ENCODE measurements at places on chromosomes 12 and 14.

DNA sequence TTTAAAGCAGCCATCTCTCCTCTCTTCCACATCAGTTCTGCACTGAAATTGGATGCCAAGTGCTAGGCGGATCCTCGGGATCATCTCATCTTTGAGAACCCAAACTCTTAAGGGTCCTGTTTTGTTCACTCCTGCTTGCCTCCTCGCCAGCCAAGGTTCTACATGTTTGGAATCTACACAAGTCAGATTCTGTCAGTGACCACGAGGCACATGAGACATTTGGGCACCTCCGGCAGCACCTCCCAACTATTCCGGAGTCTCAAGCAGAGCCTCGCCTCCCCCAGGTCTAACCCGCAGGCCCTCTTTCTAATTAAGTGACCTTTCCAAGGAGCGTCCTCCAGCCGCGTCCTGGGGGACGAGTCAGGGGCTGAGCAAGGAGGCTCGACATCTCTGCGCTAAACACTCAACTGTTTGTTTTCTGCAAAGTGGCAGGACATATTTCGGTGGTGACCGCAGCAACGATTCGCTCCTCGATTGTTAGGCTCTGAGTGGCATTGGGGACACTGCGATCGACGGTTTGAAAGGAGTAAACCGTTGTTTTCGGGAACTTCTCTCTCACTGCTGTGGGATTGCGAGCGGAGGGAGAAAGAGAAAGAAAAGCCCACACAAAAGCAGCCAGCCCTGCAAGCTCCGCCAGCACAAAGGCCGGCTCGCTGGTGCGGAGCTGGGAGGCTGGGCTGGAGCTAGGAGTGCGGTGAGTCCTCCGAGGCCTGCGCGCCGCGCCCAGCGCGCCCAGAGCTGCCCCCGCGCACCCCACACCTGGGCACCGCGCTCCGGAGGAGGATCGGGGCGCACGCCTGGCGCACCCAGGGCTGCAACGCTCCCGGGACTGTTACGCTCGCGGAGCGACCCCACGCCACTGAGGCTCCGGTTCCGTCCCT, 640 bp downstream of the ARMH4 start:
- ATAC-seq: peak; percentile 65

DNA sequence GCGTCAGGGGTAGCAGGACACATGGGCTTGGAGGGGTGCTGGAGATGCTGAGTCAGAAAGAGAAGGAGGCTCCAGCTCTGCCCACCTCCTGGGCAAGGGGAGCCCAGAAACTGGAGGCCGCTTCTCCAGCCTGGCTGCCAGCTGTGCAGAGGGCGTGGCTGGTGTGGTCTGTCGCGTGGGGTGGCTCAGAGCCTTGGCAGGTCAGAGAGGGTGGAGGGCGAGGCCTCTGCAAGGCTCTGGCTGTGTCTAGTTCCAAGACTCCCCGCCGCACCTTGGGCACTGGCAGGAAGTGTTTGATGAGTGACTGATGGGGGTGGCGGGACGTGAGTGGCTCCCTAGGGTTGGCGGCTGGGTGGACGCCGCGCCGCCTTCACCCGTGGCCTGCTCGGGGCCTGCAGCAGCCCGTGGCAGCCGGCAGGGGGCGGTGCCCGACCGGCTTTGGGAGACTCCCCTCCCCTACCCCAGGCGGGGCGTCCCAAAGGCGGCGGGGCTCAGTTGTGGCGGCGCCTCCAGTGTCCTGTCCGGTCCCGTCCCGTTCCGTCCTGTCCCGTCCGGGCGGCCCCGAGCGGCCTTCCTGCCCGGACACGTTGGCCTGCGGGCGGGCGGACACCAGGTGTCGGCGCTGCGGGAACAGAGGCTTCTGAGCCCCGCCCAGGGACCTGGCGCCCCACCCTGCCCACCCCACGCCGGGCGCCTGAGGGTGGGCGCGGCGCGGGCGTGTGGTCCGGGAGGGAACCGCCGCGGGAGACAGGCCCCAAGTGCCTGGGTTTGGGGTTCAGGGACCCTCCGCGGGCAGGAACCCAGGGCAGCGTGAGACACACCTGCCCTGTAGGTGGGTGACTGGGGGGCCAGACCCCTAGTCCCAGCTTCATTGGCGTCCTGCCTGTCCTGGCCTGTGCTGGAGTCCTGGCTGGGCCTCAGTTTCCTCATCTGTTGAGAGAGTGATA, 39.7 kb downstream of the KRT80 start:
- ATAC-seq: peak; percentile 63

DNA sequence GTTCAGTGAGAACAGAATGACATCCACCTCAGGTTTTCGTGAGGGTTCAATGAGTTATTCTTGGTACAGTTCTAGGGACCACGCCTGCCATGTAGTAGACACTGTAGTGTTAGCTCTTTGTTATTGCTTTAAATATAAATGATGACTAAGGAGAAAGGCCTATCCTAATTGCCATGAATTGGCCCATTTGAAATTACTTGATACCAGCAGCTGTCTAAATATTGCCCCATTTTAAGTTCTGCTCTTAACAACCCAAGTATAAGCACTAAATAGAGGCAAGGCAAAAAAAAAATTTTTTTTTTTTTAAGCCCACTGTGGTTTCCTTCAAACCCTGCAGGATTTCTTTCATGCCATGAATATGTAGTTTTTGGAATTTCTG, 84.5 kb downstream of the BORCS5 start:
- no peak for ATAC-seq

DNA sequence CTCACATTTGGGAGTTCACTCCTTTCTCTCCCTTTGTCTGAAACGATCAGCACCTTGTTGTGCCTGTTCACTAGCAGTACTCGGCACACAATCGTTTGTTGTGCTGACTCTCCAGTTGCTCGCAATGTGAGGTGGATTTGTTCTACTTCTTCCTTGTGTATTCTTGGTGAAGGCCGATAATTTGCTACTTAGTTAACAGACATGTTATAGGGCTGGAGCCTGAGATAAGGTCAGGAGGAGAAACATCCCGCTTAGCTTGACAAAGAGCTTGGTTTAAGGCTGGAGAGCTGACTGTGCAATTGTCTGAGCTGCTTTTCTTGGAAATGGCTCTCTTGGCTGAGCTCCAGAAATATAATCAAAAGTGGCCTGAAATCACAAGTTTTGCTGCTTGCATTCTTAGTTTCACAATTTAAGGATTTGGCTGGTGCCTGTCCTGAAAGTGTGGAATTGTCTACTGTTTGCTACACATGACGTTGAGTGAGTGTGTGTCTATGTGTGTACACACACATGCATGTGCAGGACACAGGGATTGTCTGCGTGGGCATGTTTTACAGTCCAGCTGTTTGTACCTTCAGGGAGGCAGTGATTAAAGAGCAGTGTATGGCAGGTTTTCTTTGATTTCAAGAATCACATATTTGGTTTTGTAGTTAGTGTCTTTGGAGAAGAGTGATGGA, 77.7 kb downstream of the ARF6 start:
- no peak for ATAC-seq
